ENCODE measurements at places on chromosomes 4 and X.

GRCh38 chr4:33714971-33715370, 2529.3 kb downstream of the ARAP2 start:
- DNase-seq: no peak

GRCh38 chr4:54268151-54268550, 39.1 kb downstream of the PDGFRA start:
- no peak for DNase-seq

- no peak for DNase-seq
Observed at GRCh38 chr4:10346023-10346422, 111.2 kb downstream of the ZNF518B start.

GRCh38 chr4:98919996-98920395, 8.9 kb downstream of the EIF4E start:
- no peak for DNase-seq

- no peak for DNase-seq
Observed at GRCh38 chr4:26131711-26132110, 189.1 kb upstream of the RBPJ start.

DNA sequence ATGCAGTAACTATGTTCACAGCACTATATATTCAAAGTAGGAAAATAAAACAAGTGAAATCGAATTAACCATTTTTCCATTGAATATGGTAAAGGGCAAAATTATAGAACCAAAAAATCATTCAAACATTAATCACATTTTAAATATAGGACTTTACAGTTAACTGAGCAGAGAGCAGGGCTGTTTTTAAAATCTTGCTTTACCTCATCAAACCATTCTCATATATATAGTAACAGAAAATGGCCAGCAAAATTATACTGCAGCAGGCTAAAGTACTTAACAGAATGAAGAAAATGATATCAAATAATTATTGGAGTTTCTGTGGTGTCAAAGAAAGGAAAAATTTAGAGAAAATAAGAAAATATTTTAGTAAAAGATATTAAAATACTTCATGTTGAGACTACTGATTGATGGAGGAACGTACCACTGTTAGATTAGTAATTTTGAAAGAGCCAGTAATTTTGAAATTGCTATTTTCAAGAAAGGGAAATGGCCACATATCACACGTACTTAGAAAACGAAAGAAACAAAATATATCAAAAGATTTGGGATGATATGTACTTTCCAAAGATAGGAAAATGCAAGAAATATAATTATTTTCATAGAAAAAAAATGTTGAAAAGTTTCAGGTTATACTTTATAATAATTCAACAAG, 813.7 kb downstream of the DMD start:
- DNase-seq: no peak

DNA sequence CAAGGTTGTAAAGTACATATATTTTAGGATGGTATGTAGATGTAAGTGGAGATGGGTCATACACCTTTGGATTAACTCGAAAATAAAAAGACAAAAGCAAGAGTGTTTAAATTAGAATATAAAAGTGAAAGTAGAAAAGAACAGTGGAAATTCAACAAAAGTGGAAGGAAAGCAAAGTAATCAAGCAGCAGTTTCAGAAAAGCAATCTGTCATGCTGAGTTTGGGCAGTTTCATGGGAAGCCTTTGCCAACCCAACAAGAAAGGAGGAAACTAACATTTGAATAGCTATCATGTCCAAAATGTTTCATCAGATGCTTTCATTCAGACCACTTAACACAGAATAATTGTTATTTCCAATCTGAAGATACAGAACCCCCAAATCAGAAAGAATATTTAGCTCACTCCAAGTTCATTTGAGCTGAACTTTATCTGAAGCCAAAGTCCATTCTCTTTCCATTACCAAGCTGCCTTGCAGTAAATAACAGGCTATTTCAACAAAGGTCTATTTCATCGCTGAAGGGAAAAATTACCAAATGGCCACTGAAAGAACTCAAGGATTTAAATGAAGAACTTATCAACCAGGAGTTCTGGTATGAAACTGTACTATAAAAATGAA, 1.8 kb upstream of the EXOSC9 start:
- no peak for DNase-seq

- DNase-seq: no peak
Observed at GRCh38 chrX:21989384-21989783, 42.7 kb upstream of the PHEX start.

- no peak for DNase-seq
Observed at GRCh38 chr4:8463811-8464210, 23.2 kb downstream of the TRMT44 start.

GRCh38 chr4:129109965-129110824, 14.2 kb downstream of the C4orf33 start:
- DNase-seq: no peak

DNA sequence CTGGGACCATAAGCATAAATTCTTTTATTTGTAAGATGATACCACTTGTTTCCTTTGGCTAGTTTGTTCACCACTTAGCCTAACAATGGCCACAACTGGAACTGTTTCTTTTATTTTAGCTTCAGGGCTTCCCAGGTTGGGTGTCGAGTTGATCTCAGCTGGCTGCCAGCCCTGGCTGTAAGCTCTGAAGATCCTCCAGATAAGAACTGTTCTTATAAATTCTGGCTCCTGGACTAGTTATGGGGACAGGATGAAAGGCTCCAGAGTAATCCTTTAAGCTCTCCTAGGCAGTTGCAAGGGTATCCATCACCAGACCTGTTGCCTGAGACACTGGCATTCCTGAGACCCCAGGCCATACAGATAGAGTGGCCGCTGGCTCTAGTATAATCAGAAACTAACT, 129.4 kb upstream of the ACSL4 start:
- DNase-seq: no peak

DNA sequence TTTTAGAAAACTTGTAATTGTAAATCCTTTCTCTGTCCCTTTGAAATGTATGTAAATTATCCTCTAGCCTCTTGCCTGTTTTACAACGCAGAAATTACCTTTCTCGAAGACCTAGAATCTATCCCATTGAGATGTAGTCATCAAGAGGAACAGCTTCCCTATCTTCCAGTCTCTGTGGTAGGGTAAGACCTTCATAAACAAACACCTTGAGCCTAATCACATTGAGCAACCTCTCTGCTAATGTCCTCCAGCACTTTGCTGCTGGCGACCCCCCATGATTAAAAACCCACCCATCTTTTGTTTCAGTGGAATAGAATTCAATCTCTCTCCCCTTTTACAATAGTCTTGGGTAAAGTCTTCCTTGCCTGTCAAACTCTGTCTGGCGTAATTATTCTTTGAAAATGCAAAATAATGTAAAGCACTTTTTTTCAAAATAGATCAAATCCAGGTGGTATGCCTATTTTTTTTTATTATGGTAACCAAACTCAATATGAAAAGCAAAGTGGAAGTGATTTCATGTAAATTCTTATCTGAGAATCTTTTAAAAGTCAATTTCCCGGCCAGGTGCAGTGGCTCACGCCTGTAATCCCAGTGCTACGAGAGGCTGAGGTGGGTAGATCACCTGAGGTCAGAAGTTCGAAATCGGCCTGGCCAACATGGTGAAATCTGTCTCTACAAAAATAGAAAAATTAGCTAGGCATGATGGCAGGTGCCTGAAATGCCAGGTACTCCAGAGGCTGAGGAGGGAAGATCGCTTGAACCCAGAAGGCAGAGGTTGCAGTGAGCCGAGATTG, 237.9 kb downstream of the GRXCR1 start:
- no peak for DNase-seq

GRCh38 chr4:4182835-4183568, 43.7 kb downstream of the OTOP1 start:
- no peak for DNase-seq

DNA sequence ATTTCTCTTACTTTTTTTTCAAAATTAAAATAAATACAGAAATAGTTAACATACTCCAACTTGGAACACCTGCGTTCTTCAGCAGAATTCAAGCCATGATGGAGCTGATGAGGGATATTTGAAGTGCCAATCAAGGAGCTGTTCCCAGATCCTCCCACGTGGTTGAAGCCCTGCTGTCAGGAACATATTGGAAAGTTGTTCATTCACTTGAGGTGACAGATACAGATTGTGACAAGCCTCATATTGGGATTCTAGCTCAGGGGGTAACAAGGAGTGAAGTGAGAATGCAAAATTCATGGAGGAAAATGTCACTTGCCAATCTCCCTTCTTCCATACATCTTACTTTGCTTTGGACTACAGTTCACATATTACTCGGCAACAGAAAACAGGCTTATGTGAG, 2670.8 kb downstream of the PCDH7 start:
- DNase-seq: no peak

DNA sequence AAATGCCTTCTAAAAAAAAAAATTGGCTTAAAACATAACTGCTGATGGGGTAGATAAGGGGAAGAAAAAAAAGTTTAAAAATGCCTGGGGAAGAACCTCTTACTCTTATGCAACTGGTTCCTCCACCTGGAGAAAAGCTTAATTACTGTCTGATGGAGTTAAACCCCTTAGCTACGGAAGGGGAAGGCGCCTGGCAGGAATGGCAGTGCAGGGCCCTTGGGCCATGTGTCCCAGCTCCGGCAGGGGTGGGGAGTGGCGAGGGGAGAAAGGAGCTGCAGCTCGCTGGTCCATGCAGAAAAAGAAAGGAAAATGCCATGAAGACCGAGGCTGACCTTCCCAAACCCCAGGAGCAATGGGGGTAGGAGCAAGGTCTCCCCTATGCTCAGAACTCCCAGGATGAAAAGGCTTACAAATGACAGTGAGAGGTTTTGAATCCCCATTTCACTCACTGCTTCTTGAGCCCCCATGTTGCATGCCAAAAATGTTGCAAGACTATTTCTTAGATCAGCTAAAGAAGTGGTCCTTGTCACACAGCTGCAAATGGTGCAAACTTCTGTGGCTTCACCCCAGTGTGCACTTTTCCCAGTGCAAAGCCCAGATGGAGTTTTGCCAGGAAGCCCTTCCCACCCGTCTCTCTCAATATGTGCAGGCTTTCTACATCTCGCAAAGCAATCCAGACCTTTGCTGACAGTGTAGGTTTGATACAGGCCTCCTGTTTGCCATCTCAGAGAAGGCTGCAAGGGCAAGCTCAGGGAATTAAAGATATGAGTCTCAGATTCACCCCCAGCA, 204.8 kb upstream of the CT83 start:
- no peak for DNase-seq

DNA sequence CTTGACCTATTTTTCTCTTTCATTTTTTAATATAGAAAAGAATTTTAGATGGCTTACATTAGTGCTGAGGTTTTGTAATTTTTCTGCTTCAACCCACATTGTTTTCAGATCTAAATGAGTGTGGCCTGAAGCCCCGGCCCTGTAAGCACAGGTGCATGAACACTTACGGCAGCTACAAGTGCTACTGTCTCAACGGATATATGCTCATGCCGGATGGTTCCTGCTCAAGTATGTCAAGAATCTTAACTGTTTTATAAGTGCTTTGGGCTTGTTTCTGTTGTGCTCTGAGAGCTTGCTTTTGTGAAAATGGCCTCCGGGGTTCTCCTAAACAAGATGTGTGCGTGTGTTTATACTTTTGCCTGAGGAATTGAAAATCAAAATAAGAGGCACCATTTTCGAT, 41.6 kb downstream of the NPNT start:
- no peak for DNase-seq

- DNase-seq: no peak
Observed at GRCh38 chrX:119684916-119685224, 8.1 kb downstream of the SEPTIN6 start.

DNA sequence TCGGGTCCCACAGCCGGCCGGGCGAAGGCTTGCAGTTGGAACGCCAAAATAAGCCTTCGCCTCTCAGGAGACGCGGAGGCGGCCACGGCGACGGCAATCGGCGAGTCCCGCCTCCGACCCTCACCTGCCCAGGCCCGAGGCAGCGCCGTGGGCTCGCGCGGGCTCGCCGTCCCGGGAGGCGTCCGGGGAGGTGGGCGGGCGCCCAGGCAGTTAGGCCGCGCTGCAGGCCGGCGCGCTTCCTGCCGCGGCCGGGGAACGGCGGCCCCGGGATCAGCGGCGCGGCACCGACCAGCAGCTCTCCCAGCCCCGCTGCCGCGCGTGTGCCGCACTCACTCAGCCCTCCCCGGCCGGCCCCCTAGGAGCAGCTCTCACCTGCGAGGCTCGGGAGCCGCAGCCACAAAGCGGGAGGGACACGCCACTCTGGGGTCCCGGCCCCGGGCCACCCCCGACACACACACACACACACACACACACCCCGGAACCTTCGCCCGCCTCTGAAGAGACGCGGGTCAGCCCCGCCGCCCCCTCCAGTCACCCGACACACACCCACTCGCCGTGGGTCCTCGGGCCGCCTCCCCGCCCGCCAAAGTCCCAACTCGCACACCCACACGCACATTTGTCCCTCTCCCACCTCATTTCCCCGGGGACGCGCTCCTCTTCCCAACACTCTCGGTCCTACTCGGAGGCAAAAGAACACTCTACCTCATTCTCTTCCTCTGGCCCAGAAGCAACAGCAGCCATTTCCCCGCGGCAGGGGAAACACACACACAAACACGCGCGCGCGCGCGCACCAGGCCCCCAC, at the start of gene CNOT6L:
Gene CNOT6L, minus strand, starts transcription at position 767 of the 802 bp plus-strand sequence. Its CDS starts 60 bp downstream, at position 707.
- peak; percentile 60 for DNase-seq

DNA sequence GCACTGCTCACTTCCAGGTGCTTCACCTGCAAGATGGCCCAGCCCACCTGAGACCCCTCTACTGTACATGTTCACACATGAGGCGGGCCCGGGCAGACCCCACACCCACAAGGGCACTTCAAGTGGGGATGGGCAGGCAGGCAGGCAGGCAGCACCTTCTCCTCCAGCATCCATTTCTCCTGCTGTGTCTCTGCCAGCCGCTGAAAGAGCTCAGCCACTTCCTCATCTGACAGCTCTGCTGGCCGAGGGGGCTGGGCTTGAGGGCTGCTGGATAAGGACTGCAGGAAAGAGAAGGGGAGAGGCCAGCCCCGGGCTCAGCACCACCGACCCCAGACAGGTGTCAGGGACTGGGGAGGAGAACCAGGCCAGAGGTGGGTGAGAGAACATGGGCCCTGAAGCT, 4.4 kb upstream of the KCND1 start:
- no peak for DNase-seq

All from lower leg skin (tissue), 4 donors.